HAP-1 (cell line): ENCODE measurements at places on chromosomes 1 and 21.

- no peak for DNase-seq
Observed at GRCh38 chr1:41493117-41493536, 8.6 kb upstream of the EDN2 start.

GRCh38 chr1:78222225-78222959 lies 176.6 kb downstream of the GIPC2 start:
- DNase-seq, result no peak

DNA sequence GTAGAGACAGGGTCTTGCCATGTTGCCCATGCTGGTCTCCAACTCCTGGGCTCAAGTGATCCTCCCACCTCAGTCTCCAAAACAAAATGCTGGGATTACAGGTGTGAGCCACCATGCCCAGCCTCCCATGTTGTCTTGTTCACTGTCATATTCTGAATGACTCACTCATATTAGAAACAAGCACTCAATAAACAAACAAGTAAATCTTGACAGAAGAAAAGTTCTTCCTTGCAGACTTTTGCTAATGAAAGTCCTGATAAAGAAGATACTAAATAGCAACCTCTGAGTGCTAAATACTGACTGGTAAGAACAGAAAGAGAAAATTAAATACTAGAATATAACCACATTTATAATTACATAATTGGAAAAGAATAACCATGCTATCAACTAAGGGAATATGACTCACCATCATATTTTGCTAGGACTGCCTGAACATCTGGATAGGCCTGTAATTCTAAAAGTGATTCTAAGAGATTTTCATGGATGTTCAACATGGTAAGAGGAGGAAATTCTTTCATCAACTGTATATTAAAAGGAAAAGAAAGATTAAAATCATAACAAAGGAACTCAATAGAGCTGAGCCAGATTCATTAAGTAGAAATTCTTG lies 37.3 kb downstream of the ST7L start:
- DNase-seq, result no peak

DNA sequence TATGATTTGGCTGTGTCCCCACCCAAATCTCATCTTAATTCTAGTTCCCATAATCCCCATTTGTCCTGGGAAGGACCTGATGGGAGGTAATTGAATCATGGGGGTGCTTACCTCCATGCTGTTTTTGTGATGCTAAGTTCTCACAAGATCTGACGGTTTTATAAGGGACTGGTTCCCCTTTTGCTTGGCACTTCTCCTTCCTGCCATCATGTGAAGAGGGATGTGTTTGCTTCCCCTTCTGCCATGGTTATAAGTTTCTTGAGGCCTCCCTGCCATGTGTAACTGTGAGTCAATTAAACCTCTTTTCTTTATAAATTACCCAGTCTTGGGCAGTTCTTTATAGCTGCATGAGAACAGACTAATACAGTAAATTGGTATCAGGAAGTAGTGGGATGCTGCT lies 114.1 kb downstream of the ZNF648 start:
- DNase-seq, result no peak

- no peak for DNase-seq
Observed at GRCh38 chr1:152707860-152708259, at the start of gene LCE4A. TSS of gene LCE4A (plus strand) at chr1:152708160. CDS start at chr1:152709076, 916 bp downstream.

DNA sequence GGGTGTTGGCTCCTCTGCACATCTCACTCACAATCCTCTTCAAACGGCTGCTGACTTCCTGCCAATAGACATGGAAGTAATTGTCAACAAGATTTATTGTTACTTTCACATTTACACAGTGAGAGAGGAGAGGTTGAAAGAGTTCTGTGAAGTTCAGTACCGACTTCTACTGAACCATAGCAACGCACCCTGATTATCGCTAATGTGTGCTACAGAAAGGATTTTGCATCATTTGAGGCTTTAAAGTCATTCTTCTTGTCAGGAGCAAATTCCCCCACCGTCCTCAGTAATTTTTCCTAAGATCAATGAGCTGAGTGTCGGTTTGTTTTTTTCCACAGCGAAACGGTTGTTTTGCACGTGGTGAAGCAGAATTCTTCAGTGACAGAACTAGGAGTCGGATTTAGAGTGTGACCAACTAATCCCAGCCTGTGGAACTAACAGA lies 361.0 kb downstream of the ADGRL2 start:
- DNase-seq, result peak; percentile 41

GRCh38 chr1:2805801-2806430 lies 4.4 kb upstream of the TTC34 start:
- DNase-seq, result no peak

DNA sequence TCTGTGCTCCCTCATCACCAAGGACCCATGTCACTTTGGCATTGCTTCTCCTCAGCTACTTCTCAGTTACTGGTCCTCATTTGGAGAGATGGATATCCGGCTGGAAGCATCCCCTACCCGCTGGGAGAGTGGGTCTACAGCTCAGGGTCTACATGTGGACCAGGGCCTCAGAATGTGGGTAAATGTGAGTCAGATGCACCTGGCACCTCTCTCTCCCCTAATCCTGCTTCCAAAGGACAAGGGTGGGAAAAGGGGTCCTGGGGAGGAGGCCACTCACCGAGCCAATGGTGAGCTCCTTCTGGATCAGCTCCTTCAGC lies 908 bp downstream of the S100A6 start:
- no peak for DNase-seq

GRCh38 chr1:34149501-34149900 lies 15.5 kb downstream of the CSMD2 start:
- no peak for DNase-seq

- no peak for DNase-seq
Observed at GRCh38 chr1:230498704-230499103, 72.6 kb upstream of the PGBD5 start.

GRCh38 chr1:187261637-187262036 lies 432.9 kb downstream of the PLA2G4A start:
- DNase-seq, result no peak

DNA sequence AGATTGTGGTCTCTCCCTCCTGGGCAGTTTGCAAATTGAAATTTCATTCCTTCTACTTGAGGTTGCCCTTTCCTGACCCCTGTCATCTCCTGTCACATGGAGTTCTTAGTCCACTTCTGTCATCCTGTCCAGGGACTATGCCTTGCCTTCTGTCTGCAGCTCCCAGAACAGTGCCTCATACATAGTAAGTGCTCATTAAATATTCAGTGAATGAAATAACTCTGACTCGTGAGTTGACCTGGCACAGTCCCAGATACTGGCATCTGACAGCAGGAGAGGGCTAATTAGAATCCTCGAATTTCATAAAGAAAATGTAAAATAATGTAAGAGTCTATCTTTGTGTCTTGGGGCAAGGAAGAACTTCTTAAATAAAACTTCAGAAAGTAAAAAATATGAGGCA lies 50.8 kb downstream of the CNIH3 start:
- DNase-seq, result no peak

DNA sequence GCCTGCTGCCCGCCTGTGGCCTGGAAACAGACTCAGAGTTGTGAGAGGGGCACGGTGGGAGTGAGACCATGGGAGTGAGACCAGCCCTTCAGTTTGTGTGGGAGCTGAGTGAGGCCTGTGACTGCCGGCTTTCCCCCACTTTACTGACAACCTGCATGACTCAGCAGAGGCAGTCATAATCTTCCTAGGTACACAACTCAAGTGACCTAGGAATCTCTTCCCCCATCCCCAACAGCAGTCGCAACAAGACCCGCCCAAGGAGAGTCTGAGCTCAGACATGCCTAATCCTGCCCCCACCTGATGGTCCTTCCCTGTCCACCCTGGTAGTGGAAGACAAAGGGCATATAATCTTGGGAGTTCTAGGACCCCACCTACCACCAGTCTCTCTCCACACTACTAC lies 44.2 kb downstream of the KLHL20 start:
- DNase-seq, result no peak

- peak; percentile 29 for DNase-seq
Observed at GRCh38 chr1:179599623-179600249, 8.1 kb downstream of the TDRD5 start.

GRCh38 chr21:31920275-31920674 lies 47.5 kb downstream of the HUNK start:
- DNase-seq, result no peak

- DNase-seq, result no peak
Observed at GRCh38 chr1:5725855-5726585, 266.2 kb downstream of the NPHP4 start.

DNA sequence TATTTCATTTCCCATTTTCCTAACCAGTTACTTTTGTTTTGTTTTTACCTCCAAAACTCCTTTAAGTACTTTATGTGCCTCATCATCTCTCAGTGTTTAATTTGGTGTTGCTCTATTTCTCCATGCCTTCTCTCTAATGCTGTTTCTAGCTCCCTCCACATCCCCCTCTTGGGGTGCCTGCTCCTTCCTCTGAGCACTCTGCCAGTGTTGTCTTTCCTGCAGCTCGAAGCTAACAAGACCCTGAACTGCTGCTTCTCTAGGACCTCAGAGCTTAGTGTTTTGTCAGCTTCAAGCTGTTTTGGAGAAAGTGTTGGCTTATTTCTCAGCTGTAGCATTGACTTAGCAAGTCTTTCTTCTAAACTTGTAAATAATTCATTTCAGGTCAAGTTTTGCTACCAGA lies 290.6 kb downstream of the DPYD start:
- DNase-seq, result no peak

GRCh38 chr21:37620401-37620800 lies 253.8 kb downstream of the DYRK1A start:
- DNase-seq, result no peak

GRCh38 chr1:177287994-177288393 lies 117.2 kb downstream of the BRINP2 start:
- no peak for DNase-seq

DNA sequence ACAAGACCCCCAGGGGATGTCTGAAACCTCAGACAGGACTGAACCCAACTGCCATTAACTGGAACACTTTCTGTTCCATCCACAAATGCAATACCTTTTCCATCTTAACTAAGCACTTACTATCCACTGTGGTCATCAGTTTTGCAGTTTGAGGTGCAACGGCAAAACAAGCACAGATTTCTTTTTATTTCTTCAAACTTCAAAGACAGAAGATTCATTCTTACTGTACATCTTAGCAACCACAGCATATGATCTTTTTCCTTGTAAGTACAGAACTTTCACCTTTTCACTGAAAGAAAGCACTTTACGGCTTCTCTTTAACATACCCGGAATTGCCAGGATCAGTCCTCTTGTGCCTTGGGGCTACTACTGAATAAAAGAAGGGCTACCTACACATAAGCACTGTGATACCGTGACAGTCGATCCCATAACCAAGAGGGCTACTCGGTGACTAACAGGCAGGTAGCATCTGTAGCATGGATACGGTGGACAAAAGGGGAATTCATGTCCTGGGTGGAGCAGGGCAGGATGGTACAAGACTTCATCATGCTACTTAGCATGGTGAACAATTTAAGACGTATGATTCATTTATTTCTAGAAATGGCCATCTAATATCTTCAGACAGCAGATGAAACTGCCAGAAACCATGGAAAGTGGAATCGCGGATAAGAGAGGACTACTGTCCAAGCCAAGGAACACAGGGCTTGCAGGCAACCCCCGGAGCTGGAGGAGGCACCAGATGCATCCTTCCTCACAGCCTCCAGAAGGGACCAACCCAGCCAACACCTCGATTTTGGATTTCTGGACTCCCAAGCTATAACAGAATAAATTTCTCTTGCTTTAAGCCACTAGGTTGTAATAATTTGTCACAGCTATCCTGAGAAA lies 18.4 kb downstream of the ERG start:
- DNase-seq, result no peak

GRCh38 chr1:153646672-153647345 lies 11.7 kb upstream of the SNAPIN start:
- DNase-seq, result no peak

DNA sequence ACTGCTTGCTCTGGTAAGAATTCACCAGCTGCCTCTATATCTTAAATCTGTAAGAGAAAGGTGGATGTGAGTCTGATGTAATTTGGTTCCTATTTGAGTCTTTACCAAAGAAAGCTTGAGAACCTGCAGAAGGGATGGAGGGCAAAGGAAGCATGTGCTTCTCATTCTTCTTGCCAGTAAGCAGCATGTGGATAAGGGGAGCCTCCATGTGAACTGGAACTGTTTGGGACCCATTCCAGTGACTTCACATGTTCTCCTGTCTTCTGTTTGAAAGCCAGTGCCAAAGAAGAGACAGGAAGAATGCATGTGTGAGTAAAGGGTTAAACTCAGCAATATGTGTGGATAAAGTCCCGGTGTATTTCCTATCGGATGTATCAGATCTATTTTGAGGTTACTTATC lies 119.6 kb upstream of the ADGRL2 start:
- no peak for DNase-seq

DNA sequence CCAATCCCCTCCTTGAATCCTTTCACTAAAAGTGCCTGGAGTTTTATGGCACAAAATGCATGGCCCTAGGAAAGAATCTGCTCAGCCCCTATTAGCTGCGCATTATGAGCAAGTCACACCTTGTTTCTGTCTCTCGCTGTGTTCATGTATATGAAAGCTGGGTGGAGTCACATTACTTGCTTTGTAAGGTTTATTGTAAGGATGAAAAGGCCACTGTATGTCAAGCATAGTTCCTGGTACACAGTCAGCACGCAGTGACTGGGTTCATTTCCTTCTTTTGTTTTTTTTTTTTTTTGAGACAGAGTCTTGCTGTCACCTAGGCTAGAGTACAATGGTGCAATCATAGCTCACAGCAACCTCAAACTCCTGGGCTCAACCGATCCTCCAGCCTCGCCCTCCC lies 6.7 kb upstream of the SLC9A1 start:
- no peak for DNase-seq

- no peak for DNase-seq
Observed at GRCh38 chr1:159443066-159443750, 3.7 kb downstream of the OR10J1 start.

DNA sequence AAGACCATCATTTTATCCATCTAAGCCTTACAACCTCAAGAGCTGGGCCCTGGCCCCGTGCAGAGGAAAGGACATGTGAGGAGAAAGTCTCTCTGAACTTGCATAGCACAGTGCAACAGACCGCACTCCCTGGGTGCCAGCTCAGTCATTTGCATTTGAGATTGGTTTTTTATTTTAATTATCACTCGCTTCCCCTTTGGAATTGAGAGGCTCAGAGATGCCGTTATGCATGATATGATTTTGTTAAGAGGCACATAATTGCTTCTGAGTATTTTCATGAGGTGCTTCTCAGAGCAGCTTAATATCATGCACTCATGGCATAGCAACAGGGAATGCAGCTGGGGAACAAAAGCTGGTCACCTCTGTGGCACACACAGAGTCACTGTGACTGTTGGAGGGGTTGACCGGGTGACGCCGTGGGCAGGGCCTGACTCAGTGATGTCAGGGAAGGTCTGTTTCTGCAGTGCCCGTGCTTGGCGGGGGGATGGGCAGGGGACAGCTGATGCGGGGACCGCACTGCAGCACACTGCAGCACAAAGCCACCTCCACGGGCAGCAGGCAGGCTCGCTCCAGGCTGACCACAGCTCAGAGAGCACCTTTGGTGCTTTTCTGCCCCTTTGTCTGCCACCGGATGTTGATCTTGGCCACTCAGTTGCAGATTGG lies 43.2 kb upstream of the VAMP3 start:
- no peak for DNase-seq
